Activated CD8-positive, alpha-beta memory T cell treated with anti-CD3 and anti-CD28 coated beads, Interleukin-2, amount 10 ng/mL, durations not matched to agents 7 days and 5 days (primary cell): ENCODE measurements at places on chromosomes 7 and 10. TPM values are rescaled to one million over a fixed set of nuclear protein-coding genes. Genes with fewer than 3 reads are reported as not detected.

HOXA7 gene
- total RNA-seq = not detected

GRCh38 chr10:79162861-79163665 is 94.3 kb downstream of the ZMIZ1 start:
- no peaks in the 10 kb centered on the region for H3K27me3 ChIP-seq
- H3K27ac ChIP-seq = no peak overlapping the region
- no peak overlapping the region for H3K4me3 ChIP-seq

- peaks cover 17% of the 10 kb centered on the region for H3K36me3 ChIP-seq
- peak; percentile 35 for DNase-seq
- no peak overlapping the region for H3K4me3 ChIP-seq
- H3K4me1 ChIP-seq = peaks cover under 1% of the 10 kb centered on the region
These were observed 52.8 kb upstream of the ANTXRL start for GRCh38 chr10:46234026-46234425.

- no peak overlapping the region for H3K27ac ChIP-seq
- H3K4me3 ChIP-seq = no peak overlapping the region
- no peak for DNase-seq
- H3K4me1 ChIP-seq = peaks cover 6% of the 10 kb centered on the region
- peaks cover 10% of the 10 kb centered on the region for H3K36me3 ChIP-seq
These were observed 53.8 kb downstream of the MCMBP start for GRCh38 chr10:119818889-119819270.

DNA sequence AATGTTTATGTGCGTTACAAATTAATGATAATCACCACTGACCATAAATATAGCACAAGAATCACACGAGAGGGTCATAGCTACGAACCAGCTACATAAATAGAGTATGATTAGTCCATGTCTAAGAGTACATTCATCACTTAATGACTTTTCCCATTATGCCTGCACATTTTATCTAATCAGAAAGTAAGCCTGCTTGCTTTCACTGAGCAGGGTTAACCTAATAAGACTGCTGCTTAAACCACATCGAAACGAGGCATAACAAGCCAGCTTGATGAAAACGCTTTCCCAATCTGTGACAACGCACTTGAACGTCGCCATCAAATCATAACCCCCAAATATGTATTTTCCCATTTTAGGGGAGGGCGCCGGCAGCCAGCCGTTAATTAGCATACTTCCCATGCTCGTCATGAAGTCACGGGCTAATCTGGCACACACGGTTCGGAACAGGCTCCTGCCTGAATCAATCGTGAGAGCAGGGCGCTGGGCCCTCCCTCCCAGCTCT is 71.5 kb downstream of the EBF3 start:
- H3K27me3 ChIP-seq = peaks cover 4% of the 10 kb centered on the region
- no peaks in the 10 kb centered on the region for H3K36me3 ChIP-seq
- H3K4me3 ChIP-seq = no peak overlapping the region
- no peak for DNase-seq

MALSU1 gene
- total RNA-seq = 51.3 TPM

GRCh38 chr7:34622182-34622581 is 35.8 kb upstream of the NPSR1 start:
- DNase-seq = no peak
- H3K36me3 ChIP-seq = no peaks in the 10 kb centered on the region
- H3K4me3 ChIP-seq = no peak overlapping the region
- H3K27ac ChIP-seq = no peak overlapping the region
- H3K27me3 ChIP-seq = no peaks in the 10 kb centered on the region
- no peaks in the 10 kb centered on the region for H3K4me1 ChIP-seq

GRCh38 chr10:24333736-24334135 is 124.8 kb downstream of the KIAA1217 start:
- DNase-seq = no peak
- H3K36me3 ChIP-seq = no peaks in the 10 kb centered on the region
- H3K27me3 ChIP-seq = no peaks in the 10 kb centered on the region
- no peak overlapping the region for H3K4me3 ChIP-seq
- no peak overlapping the region for H3K27ac ChIP-seq
- H3K4me1 ChIP-seq = no peaks in the 10 kb centered on the region

MET gene
- total RNA-seq = 0.26 TPM

DNA sequence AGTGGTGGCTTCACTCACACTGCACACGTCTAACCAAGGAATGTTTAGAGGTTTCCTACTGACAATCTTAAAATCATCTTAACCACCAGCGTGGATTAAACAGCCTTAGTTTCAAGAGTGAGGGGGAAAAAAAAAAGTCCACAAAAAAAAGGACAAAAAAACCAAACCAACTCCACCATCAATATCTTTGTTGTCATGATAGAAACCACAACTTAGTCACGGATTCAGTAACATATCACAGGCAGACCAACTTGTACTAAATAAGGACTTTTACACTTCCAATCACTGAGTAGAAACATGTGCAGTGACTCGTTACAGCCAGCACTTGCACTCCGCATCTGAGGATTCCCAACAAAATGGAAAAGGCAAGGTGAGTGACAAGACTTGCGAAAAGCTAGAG is 46.5 kb downstream of the FAM171A1 start:
- H3K27ac ChIP-seq = no peak overlapping the region
- no peak overlapping the region for H3K4me3 ChIP-seq
- H3K36me3 ChIP-seq = no peaks in the 10 kb centered on the region
- no peak for DNase-seq
- H3K27me3 ChIP-seq = peaks cover 7% of the 10 kb centered on the region

DNA sequence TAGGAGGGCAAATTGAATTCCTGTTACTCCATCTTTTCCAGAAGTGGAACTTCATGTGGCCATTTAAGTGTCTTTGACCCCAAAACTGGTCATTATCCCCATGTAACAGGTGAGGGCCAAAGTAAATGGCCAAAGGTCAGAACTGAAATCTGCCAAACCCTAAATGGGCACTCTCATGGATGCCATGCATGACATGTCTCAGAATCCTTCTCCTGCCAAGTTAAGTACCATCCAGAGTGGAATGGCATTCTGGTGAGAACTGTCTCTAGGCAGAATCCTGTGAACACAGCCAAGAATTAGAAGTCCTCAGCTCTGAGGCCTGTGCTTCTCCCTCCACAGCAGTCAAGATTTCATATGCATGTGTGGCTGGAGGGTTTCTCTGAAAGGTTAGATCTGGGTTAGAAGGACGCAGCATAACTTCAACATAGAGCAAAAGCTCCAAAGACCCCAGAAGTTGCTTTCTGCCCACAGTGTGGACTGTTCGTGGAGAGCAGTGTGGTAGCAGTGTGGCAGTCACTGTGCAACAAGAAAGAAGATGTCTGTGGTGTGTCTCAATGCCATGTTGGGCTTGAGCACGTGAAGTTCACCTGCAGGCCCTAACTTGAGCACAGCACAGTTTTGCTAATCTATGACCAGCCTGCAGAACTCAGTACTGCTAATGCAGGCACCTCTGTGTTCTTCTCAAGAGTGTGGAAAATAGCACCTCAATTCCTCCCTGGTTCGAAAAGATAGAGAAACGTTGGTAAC is 121.3 kb downstream of the ADCY1 start:
- peak; percentile 32 for DNase-seq
- H3K27ac ChIP-seq = no peak overlapping the region
- no peak overlapping the region for H3K4me3 ChIP-seq
- peaks cover 3% of the 10 kb centered on the region for H3K27me3 ChIP-seq

TNKS2 gene
- total RNA-seq = 26.6 TPM

- H3K27ac ChIP-seq = no peak overlapping the region
- no peak overlapping the region for H3K4me3 ChIP-seq
- no peak for DNase-seq
- H3K27me3 ChIP-seq = no peaks in the 10 kb centered on the region
These were observed 309.3 kb downstream of the KCNMA1 start for GRCh38 chr10:77328272-77328816.

DNA sequence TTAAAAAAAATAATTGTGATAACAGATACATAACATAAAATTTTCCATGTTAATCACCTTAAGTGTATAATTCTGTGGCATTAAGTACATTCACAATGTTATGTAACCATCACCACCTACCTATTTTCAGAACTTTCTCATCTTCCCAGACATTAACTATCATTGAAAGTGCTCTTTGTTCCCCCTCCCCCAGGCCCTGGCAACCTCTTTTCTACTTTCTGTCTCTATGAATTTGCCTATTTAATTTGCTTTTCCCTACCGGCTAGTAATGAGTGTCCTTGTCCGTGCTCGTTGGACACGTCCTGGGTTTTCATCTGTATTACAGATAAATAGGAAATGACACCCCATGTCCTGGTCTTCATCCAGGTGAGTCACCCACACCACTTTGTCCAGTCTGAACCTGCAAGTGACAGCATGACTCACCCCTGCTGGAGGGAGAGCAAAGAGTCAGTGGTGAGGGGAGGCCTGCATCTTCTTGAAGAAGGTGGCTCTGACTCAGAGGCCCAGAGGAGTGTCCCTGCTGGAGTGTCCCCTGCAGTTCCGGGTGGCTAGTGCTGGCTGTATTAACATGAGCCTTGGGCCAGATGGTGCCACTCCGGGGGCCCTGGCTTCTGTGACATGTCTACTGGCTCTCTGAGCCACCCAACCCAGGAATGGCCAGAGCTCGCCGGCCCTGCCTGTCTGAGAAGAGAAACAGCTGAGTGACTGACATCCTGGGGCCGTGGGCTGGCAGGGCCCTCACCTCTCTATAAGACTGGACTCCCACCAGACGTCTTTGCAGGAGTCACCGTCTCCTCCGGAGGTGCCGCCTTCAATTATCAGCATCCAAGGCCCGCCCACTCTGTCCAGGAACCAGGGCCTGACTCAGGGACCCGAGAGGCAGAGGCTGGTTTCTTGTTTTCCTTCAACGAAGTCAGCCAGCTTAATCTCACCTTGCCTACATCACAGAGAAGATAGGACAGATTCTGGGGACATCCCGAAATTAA is 503.2 kb upstream of the MKI67 start:
- H3K27ac ChIP-seq = no peak overlapping the region
- no peaks in the 10 kb centered on the region for H3K4me1 ChIP-seq
- H3K36me3 ChIP-seq = no peaks in the 10 kb centered on the region
- no peak for DNase-seq
- no peak overlapping the region for H3K4me3 ChIP-seq

DNA sequence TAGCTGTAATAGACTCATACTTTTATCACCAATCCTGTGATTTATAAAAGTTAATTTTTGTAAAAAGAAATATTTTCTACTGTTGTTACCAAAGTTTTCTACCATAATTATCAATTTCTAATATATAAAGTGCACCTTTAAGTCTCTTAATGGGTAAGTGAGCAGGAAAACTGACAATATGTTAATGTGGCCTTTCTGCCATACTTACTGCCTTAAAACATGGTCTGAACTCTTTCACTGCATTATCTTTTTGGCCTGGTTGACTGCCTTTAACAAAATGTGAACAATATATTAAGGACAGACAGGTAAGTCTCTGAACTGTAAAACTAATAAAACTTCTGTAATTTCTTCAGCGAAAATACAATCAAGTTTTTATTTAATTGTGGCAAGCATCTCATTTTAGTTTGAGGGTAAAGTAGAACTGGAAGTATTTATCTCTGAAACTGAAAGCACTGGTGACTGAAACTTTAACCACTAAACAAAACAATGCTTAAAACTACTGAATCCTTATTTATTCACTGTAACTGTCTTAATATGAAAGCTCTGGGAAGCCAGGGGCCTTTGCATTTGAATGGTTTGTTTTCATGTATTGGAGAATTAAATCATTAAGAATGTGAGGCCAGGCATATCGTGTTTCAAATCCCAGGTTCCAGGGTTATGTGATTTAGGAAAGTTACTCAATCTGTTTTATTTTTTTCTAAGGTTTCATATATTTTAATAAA is 948.8 kb upstream of the POT1 start:
- no peaks in the 10 kb centered on the region for H3K36me3 ChIP-seq
- no peak overlapping the region for H3K4me3 ChIP-seq
- H3K4me1 ChIP-seq = no peaks in the 10 kb centered on the region
- no peak overlapping the region for H3K27ac ChIP-seq
- no peaks in the 10 kb centered on the region for H3K27me3 ChIP-seq
- DNase-seq = no peak

GRCh38 chr10:28284126-28284525 is 18.7 kb downstream of the MPP7 start:
- no peak for DNase-seq
- H3K27ac ChIP-seq = no peak overlapping the region
- H3K4me3 ChIP-seq = no peak overlapping the region
- H3K4me1 ChIP-seq = no peaks in the 10 kb centered on the region

GRCh38 chr10:118032564-118032963 is 14.2 kb downstream of the RAB11FIP2 start:
- peaks cover 8% of the 10 kb centered on the region for H3K36me3 ChIP-seq
- no peak overlapping the region for H3K4me3 ChIP-seq
- H3K4me1 ChIP-seq = peaks cover 11% of the 10 kb centered on the region
- H3K27me3 ChIP-seq = no peaks in the 10 kb centered on the region

VGF gene
- total RNA-seq = 0.66 TPM

GRCh38 chr7:141954334-141954733 is 7.6 kb upstream of the CLEC5A start:
- H3K36me3 ChIP-seq = no peaks in the 10 kb centered on the region
- no peaks in the 10 kb centered on the region for H3K4me1 ChIP-seq
- no peak for DNase-seq
- H3K27ac ChIP-seq = no peak overlapping the region
- H3K4me3 ChIP-seq = no peak overlapping the region
- H3K27me3 ChIP-seq = no peaks in the 10 kb centered on the region

HOXA11 gene
- total RNA-seq = not detected

DNA sequence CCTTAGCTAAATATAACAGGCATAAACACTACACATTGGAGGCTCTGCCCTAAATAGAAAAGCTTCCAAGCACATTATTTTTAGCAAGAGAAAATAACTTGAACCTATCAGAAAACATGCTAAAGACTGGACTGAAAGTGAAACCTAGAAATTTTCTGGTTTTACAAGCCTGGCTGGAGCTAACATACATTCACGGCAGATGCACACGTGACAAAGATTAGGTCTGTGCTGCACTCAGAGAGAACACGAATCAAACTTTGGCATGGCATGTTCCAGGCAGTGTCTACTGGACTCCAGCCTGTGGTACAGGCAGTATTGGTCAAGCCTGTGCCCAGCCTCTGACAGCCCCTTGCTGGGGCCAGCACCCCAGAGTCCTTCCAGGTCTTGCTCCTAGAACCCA is 94.1 kb upstream of the PCBD1 start:
- no peaks in the 10 kb centered on the region for H3K36me3 ChIP-seq
- DNase-seq = peak; percentile 47
- no peaks in the 10 kb centered on the region for H3K27me3 ChIP-seq
- H3K4me1 ChIP-seq = peaks cover 41% of the 10 kb centered on the region

DNA sequence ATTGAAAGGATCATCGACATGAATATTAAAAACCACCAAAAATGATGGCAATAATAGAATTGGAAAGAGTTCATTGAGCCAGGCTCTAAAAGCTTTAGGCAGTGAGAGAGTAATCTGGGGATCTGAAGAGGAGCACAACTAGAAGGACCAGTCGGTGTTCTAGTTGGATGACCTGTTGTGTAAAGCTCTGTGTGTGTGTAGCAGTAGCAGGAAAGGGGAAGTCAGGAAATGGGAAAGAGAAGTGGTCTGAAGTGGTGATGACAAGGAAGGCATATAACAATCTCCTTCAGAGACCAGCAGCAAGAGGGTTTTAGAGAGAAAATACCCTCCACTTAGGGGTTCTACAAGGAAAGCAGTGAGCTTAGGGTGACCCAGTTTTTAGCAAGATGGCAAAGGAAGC is 539.2 kb downstream of the HTR7 start:
- H3K4me3 ChIP-seq = no peak overlapping the region
- no peaks in the 10 kb centered on the region for H3K4me1 ChIP-seq
- H3K27me3 ChIP-seq = no peaks in the 10 kb centered on the region
- DNase-seq = no peak

GRCh38 chr7:72394016-72394415 is 18.1 kb downstream of the CALN1 start:
- H3K36me3 ChIP-seq = no peaks in the 10 kb centered on the region
- no peak overlapping the region for H3K4me3 ChIP-seq
- H3K4me1 ChIP-seq = no peaks in the 10 kb centered on the region

- no peak for DNase-seq
- peaks cover 13% of the 10 kb centered on the region for H3K27me3 ChIP-seq
- H3K27ac ChIP-seq = no peak overlapping the region
- H3K36me3 ChIP-seq = no peaks in the 10 kb centered on the region
These were observed 221.6 kb downstream of the RPS24 start for GRCh38 chr10:78255214-78255613.
